ENCODE measurements at places on chromosomes 7 and 10.

DNA sequence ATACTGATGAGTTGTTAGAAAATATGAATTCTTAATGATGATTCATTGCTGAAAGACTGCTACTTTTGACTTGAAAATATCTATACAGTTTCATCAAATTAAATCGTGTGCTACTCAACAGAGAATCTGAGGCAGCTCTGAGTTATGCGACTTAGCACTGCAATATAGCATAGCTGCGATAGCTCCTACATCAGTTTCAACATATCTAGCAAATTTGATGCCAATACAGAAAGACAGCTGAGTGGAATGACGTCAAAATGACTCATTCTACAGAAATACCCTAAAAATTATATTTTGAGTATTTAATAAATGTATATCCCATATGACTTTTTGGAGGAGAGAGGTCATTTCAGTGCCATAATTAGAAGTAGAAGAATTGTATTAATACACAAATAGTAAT, 1.1 kb upstream of the TARP start:
- DNase-seq, result no peak

DNA sequence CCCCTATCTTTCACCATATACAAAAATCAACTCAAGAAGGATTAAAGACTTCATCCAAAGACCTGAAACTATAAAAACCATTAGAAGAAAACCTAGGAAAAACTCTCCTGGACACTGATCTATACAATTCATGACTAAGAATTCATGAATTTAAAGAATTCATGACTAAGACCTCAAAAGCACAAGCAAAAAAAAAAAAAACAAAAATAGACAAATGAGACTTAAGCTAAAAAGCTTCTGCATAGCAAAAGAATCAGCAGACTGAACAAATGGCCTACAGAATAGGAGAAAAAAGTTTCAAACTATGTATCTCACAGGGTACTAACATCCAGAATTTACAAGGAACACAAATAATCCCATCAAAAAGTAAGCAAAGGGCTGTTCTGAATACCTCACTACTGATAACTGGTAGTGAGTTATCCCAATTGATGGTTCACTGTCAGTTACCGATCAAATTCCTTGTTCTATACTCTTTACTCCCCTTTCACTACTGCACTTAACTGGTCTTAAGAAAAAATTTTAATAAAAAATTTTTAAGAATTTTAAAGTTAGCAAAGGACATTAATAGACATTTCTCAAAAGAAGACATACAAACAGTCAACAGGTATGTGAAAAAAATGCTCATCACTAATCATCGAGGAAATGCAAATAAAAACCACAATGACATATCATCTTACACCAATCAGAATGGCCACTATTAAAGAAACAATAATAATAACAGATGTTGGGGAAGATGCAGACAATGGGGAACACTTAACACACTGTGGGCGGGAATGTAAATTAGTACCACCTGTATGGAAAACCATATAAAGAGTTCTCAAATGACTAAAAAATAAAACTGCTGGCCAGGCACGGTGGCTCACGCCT, 33.2 kb downstream of the KMT2C start:
- DNase-seq, result no peak

DNA sequence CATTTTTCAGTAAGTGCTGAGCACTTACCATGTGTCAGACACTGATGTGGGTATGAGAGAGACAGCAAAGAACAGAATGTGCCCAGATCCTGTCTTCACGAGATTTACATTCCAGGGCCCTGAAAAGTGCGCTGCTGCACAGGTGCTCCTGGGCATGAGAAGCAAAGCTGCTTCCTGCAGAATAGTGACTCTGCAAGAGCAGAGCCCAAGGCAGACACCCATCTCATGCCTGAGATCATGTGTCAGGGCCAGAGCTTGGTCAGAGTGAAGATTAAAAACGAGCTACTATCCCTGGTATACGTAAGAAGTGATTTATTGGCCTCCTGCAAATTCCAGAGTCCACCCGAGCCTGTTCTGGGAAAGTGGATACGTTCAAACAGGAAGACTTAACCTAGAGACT, 824.4 kb downstream of the GRID1 start:
- DNase-seq, result no peak

DNA sequence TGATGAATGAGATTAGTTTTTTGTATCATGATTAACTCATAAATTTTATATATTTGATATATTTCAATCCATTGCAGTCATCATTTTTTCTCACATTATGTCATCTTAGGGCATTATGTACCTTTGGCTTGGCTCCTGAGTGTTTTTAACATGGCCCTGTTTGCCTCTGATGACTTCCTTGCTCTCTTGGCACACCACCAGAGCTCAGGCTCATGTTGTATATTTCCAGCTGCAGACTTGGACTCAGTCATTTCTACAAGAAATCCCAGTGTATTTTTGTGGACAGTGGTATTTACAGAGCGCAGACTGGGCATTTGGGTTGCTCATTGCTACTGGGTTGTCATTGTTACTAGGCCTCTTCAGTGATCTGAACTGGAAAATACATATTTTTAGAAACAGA, 188.5 kb downstream of the ADRA2A start:
- no peak for DNase-seq

GRCh38 chr7:157875230-157876179, 538.7 kb downstream of the DNAJB6 start:
- peak; percentile 35 for DNase-seq

DNA sequence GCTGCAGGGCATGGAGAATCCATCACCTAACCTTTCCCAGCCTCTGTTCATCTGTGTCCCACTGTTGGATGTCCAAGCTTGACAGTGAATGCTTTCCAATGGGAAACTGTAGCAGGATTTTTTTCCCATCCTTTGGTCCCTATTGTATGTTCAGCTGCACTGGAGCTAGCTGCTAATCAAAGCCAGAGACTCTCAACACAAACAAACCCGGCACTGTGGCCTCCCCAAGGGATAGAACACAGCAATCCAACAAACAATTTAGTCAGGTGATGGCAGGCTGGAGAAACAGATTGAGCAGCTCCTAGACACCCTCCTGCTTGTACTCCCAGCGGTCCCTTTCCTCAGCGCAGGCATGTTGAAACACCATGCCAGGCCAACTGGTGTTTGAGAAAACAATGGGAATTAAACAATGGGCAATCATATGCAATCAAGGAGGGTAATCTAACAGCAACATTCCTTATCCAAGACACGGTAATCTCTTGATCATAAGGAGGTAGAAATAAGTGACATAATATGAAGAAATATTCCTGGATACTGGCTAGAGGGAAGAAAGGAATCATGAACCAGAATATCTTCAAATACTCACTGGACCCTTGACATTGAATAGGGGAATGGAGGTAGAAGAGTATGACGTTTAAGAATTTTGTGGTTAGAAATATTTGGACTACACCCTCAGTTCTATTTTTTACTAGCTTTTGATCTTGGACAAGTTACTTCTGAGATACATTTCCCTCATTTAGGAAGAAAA, 15.0 kb downstream of the PTN start:
- no peak for DNase-seq

DNA sequence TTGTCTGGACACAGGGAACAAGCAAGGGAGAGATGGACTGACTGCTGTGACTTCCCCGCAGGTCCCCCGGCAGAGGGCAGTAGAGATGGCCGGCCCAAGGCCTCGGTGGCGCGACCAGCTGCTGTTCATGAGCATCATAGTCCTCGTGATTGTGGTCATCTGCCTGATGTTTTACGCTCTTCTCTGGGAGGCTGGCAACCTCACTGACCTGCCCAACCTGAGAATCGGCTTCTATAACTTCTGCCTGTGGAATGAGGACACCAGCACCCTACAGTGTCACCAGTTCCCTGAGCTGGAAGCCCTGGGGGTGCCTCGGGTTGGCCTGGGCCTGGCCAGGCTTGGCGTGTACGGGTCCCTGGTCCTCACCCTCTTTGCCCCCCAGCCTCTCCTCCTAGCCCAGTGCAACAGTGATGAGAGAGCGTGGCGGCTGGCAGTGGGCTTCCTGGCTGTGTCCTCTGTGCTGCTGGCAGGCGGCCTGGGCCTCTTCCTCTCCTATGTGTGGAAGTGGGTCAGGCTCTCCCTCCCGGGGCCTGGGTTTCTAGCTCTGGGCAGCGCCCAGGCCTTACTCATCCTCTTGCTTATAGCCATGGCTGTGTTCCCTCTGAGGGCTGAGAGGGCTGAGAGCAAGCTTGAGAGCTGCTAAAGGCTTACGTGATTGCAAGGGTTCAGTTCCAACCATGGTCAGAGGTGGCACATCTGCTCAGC, 6.0 kb downstream of the CYREN start:
- DNase-seq, result no peak

DNA sequence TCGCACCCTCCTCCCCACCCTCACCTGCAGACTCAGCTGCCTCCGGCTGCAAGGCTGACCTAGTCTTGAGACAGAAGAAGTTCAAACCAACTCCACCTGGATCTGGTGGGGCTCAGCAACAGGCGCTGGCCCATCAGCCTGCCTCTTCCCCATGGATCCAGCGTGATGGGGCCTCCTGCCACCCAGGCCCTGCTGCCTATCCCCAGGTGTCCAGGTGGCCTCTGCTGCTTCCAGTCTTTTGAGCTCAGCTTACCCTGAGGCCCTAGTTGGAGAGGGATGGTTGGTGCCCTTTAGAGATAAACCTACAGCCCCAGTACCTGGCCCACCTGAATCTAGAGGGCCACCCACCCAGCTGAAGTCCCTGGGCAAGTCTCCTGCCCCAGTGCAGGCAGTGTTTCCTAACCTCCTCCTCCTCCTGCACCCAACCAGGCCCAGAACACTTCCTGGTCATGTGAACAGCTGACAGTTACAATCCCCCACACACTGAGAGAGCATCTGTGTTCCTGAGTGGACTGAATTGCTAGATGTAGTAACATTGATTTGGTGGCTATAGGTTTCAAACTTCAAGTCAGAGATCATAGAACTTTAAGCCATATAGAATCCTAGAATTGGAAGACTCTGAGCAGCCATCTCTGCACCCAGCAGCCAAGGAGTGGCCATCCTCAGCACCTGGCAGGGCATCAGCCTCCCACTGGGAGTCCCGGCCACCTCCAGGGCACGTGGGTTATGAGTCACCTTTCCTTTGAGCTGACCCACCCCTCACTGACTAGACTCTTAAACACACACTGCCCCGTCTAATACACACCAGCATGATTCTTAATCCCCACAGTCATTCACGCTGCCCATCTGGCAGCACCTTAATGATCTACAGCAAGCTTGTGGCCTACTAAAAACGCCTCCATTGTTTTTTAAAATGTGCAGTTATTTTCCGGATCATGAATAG, 51.9 kb downstream of the ALOX5 start:
- no peak for DNase-seq

- DNase-seq, result no peak
Measured at GRCh38 chr7:23004247-23004520, 9.7 kb downstream of the HYCC1 start.

- DNase-seq, result no peak
Measured at GRCh38 chr7:32163896-32164295, 93.7 kb upstream of the PDE1C start.

- no peak for DNase-seq
Measured at GRCh38 chr7:140273417-140273816, 96.6 kb upstream of the KDM7A start.

- no peak for DNase-seq
Measured at GRCh38 chr7:43904533-43905208, 1.7 kb downstream of the URGCP start.

- no peak for DNase-seq
Measured at GRCh38 chr7:115435178-115435577, 513.3 kb downstream of the MDFIC start.

- no peak for DNase-seq
Measured at GRCh38 chr7:117074378-117074777, 121.1 kb downstream of the ST7 start.

GRCh38 chr7:22990588-22990949, 23.4 kb downstream of the HYCC1 start:
- DNase-seq, result no peak

DNA sequence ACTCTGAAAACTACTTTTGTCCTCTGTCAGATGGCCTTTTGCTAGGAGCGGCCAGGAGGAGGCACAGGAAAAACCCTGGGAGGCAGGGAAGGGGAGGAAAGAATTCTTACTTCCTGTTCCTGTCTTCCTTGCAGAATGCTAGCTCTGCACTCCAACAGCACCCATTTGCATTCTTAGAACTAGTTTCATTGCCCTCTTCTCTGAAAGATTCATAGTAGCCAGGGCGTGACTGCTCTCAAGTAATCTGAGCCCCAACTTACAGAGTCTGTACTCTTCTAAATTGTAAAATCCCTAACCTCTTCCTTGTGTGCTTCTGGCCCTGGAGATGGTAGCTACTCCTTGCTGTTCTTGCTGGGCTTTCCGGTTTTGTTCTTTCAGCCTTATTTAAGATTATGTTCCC, 75.3 kb upstream of the STEAP1 start:
- no peak for DNase-seq

DNA sequence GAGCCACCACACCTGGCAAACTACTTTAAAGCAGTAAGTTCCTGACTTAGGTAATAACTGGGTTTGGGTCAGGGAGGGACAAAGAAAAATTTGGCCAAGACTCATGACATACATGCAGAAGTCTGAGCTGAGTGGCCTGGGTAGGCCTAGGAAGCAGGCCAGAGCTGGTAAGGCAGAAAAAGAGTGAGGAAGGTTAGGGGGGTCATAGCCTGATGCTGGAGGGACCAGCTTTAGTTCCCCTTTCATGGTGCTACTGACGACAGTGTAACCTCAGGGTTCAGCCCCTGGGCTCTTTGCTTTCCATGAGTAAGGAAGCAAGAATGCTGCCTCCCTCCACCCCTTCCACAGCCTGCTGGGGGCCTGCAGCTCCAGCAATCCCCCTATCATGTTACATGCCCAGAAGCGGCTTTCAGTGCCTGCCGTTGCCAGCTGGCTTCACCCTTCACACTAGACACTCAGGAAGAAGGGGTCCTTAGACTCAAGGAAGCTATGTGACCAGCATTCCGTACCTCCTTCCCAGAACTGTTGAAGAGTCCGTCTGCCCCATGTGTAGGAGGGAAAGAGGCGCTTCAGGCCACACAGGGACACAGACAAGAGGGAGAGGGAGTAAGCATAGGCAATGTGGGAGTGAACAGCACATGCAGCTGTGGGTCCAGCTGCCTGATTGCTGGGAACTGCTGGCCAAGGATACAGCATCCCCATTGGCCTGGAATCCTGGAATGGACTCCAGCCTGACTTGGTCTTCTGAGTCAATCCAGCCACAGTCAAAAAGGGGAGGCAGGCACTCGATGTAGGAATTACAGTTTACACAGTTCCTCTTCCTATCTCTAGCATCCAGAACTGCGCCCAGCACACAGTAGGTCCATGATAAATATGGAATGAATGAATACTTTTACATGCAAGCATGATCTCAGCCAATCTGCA, 4.1 kb upstream of the PLAU start:
- no peak for DNase-seq
